ENCODE measurements at places on chromosomes 16 and 17.

DNA sequence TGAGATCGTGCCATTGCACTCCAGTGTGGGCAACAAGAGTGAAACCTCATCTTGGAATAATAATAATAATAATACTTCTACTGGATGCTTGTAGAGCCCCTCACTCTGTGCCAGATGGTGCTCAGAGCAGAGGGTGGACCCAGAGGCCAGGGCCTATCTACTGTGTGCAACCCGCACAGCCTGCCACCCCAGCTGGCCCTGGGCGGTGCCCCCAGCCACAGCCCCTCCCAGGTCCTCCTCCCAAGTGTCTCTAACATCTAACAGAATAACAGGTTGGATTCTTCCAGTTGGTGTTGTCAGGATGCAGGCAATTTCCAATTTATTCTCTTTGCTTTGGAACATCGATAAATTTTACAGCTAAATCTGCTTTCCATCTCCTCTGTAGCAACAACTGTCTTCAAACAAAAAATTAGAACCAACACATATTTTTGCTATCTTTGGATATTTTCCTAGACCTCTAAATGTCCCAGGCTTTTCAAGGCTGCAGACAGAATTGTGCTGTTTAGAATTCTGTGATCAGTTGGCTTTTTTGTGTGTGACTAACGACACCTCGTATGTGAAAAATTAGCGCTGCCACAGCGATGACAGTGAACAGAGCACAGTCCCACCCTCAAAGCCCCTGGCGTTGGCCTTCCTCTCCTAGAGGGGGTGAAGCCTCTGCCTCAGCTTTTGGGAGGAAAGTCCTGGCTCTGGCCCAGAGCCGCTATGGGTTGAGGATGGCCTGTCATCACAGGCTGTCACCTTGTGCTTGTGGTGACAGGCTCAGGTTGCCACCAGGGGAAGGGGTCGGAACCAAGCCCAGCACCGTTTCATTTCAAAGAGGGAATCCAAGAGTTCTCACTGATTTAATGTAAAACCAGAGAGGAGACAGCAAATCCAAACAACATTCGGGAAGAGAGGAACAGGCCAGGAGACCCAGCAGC, 7.6 kb upstream of the EVPL start:
- DNase-seq, result no peak

DNA sequence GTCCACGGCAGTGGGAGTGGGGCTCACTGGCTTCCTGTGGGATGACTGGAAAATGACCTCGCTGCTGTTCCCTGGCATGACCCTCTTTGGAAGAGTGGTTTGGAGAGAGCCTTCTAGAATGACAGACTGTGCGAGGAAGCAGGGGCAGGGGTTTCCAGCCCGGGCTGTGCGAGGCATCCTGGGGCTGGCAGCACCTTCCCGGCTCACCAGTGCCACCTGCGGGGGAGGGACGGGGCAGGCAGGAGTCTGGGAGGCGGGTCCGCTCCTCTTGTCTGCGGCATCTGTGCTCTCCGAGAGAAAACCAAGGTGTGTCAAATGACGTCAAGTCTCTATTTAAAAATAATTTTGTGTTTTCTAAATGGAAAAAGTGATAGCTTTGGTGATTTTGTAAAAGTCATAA, 7.8 kb upstream of the RNF213 start:
- DNase-seq, result peak; percentile 63

GRCh38 chr17:67369676-67370075, 3.3 kb upstream of the PSMD12 start:
- DNase-seq, result no peak

DNA sequence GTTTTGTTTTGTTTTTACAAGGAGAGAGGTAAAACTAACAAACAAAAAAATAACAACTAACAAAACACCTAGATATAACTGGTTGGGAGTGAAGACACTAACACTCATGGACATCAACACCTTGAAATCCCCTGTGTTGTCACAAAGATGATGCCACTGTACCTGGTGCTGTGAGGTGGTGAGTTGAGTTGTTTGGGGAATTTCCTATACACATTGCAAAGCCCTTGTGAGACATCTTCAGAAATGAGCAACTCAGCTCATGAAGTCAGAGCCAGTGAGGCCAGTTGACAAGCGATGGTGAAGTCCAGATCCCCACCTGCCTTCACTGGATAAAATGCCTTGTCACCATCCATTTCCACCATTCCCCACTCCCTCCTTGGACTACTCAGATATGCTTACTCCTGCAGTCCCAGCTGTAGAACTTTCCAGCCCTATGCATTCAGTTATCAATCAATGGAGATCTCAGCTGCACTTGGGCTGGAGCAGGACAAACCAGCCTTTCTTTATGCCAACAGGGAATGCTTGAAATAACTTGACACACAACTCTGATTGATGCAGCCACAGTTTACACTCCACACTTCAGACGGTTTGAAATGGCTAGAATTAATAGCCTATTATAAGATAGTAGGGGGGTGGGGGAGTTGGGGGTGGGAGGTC, 22.2 kb downstream of the ANKFN1 start:
- DNase-seq, result no peak

GRCh38 chr17:42655528-42655927, 3.6 kb upstream of the TUBG2 start:
- no peak for DNase-seq

GRCh38 chr16:80440667-80441066, 100.1 kb upstream of the DYNLRB2 start:
- DNase-seq, result no peak

- no peak for DNase-seq
Observed at GRCh38 chr17:56681561-56682266, 88.2 kb downstream of the NOG start.

DNA sequence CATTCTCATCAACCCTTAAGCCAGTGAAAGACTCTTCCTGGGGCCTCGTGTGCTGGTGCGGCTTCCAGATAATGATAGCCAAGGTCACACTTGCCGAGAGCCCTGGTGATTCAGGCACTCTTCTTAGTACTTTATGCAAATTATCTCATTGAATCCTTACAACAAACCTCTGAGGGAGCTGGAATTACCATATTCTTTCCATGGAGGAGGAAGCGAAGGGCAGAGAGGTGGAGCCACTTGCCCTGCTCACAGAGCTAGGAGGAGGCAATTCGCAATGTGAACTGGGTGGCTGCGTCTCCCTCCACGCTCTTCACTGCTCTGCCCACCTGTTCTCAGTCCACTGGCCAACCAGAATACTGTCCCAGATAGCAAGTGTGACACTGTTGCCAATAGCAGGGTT, 409.7 kb downstream of the SNX29 start:
- no peak for DNase-seq

- no peak for DNase-seq
Observed at GRCh38 chr17:8060274-8060673, 21.4 kb downstream of the ALOX15B start.

DNA sequence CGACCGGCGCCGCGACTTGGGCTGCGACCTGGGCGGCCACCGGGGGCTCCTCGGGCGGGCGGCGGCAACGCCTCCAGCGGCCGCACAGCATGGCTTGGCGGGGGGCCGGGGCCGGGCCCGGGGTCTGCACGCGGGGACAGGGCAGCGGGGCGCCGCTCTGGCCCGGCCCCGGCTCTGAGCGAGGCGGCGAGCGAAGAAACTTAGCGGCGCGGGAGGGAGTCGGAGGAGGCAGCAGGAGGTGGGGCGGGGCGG, at the start of gene PLCD3:
Gene PLCD3 (minus strand): TSS at position 196 of the 252 bp plus-strand sequence. CDS start 105 bp downstream, at position 91.
- no peak for DNase-seq

DNA sequence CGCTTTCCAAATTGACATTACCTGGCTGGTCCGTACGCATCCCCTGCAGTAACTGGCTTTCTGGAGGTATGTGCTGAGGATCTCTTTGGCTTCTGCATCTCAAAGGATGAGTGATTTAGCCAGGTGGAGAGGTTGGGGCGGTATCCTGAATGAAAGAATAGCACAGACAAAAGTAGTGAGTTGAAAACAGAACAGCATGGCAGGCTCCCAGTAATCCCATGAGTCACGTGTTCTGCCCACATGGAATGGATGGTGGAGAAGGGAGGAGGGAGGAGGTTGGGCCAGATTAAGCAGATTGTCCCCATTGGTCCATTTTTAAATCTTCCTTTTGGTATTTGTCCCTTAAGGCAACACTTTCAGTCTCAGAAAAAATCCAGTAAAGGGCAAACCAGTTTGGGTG, 176.0 kb downstream of the WWOX start:
- DNase-seq, result no peak

DNA sequence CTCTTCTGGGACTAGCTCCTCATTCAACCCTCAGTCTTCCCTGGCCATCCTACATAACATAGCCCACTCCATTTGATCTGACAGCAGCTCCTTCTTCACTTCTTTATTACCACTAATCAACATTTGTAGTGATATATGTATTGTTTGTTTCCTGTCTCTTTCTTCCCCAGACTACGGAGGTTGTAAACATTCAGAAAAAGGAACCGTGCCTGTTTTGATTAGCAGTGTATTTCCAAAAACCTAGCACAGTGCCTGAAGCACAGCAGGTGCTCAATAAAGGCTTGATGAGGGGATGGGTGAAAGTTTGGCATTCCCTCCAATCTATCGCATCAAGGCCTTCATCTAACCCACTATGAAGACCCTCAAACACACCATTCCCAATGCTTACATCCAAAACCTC, 150.8 kb downstream of the XYLT1 start:
- DNase-seq, result no peak

DNA sequence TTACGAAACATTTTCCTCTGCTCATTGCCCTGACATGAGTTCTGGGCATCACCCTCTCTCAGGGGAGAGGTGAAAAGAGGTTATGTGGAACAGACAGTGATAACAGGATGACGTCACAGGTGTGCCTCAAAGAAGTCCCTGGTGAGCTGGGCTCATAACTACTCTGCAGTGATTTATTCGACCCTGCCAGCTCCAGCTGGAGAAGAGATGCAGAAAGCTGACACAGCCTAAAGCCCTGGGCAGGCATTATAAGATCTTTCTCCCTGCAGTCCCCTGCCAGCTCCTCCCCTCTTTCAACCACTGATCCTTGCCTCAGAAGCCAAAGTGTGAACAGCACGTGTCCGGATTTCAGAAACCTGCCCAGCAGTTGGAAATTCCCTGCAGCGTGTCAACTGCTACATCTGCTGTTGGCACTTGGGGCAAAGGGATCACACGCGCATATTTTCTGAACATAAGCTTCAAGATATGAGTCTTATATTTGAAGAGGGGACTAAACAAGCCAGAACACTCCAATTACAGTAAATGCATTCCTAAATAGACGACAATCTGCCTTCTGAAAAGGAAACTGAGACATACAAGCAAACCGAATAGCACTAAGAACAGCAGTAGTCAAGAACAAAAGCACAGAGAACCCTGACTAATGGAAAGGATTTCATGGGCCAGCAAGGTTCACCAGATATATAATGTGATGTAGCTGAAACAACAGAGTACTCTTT, 80.5 kb downstream of the SMG6 start:
- peak; percentile 1 for DNase-seq

- DNase-seq, result no peak
Observed at GRCh38 chr16:8742068-8742467, 55.4 kb downstream of the TMEM186 start.

Measured in stimulated activated CD4-positive, alpha-beta T cell treated with anti-CD3 and anti-CD28 coated beads, Interleukin-1b, Interleukin-23, amount 100 ng/mL, for 1 hour (primary cell).